ENCODE measurements at places on chromosomes 1 and 21.

GRCh38 chr1:172148213-172148612 is 272.3 kb upstream of the C1orf105 start:
- DNase-seq = no peak

GRCh38 chr21:33053951-33054350 is 16.0 kb upstream of the OLIG1 start:
- DNase-seq = no peak

DNA sequence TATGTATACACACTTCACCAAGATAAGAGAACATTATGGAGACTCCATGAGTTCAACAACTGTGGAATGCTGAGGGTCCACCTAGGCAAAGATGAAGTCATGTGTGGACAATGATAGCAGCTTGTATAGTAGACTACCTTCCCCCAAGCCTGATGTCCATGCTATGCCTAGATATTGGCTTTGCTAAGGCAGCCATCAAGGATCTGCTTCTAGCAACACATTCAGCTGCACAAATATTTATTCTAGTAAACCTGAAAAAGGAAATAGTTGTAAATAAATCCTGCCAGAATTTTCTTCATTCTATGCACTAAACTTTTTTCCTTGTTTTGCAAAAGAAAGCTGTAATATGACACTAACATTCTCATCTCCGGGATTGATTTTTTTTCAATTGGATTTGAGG is 7.0 kb upstream of the LPAR3 start:
- no peak for DNase-seq

GRCh38 chr1:169149555-169150286 is 43.2 kb downstream of the ATP1B1 start:
- no peak for DNase-seq

DNA sequence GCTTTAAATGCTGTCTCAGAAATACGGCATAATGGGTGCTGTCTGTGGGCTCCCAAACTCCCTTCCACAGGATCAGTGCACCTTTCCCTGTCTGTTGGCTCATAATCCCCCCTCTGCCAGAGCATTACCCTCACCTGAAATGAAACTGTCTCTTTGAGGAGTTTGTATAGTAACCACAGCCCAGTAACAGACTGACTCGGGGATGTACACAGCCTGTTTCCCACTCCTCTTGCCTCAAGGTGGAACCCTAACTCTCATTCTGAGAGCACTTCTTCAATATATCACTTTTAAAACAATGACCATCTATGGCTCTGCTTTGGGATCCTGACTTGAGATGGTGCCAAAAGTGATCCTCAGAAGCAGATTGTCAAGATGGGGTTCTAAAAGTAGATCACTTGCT is 332.5 kb downstream of the AMY1C start:
- no peak for DNase-seq

- DNase-seq = no peak
These were observed 104.9 kb downstream of the NUF2 start for GRCh38 chr1:163426505-163427251.

- DNase-seq = no peak
These were observed 54.2 kb upstream of the KAZN start for GRCh38 chr1:14544319-14544718.

DNA sequence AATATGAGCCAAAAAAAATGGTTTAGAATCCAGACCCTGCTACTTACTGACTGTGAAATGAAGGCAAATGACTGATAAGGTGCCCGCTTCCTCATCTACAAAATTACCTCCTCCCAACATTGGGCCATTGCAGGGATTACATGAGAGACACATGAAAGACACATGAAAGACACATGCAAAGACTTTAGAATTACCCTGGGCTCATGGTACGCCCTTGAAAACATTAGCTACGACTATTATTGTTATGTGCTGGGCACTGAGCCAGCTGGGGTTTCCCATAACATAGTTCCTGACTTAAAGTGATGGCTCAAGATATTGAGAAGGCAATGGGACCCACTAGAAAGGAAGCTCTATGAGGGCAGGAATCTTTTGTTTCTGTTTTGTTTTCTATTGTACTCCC is 43.7 kb upstream of the KANK4 start:
- DNase-seq = no peak

DNA sequence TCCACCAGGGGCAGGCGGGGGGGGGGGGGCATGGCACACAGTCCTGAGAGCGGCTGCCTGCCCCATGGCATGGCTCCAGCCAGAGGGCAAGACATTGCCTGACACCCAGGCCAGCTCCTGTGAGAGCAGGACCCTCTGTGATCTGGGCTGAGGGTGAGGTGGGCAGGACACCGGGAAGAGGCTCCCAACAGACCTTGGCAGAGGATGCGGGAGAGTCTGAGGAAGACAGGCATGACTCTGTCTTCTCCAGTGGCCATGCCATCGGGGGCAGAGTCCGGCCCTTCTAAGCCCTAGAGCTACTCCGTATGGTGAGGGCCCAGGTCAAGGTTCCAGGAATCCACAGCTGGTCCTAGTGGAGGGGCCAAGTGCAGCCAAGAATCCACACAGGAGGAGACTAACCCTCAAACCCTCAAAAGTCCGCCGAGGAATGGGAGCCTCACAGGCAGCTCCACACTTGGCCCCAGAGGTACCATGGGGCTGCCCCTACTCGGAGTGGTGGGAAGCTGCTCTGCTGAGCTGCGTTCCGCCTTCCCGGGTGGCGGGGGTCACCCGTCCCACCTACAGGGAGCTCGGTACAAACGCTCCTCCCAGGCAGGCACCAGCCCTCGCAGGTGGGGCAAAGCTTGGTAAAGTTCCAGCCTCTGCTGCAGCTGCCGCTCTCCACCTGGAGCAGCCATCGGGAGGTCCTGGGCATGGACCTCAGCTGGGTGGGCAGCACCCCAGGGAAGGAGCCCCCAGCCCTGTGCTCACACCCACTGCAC is 6.5 kb downstream of the ACTRT2 start:
- DNase-seq = no peak
